ENCODE measurements at places on chromosomes 6 and 20.
A peak's percentile ranks its signal among the peaks of the same experiment; 100 is the strongest.

DNA sequence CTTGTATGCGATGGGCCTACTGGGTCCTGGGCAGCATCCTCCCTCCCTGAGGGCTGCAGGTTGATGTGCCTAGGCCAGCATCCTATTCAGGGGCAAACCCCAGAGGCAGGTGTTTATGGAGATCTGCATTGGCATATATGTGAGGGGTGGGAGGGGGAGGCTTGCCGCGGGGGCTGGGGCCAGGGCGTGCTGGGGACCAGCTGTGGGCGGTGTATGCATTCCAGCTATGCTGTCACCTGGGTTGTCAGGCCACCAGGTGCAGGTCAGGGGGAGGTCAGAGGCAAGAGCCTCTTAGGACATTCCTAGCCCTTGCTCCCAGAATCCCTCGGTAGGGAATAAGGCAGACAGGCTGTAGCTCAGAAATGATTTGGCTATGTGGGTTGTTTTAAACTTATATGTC is 11.9 kb downstream of the FOXA2 start:
- no peak for DNase-seq

DNA sequence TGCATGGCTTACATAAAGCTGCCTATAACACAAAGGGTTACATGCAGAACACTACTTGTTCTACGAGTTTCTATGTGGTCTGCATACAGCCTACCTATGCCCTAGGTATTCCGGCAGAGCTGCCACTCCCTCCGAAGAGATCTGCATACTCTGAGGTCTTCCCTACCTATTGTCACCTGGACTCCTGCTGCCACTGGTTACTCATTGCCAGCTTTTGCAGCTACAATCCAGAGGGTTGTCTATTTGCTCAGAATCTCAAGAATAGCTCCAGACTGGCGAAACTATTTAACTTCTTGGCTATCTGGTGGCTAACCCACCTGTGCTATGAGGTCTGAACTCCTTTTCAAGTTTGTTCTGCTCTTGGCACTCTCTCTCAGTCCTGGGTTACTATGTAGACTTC is 323.3 kb downstream of the BMP2 start:
- no peak for DNase-seq

DNA sequence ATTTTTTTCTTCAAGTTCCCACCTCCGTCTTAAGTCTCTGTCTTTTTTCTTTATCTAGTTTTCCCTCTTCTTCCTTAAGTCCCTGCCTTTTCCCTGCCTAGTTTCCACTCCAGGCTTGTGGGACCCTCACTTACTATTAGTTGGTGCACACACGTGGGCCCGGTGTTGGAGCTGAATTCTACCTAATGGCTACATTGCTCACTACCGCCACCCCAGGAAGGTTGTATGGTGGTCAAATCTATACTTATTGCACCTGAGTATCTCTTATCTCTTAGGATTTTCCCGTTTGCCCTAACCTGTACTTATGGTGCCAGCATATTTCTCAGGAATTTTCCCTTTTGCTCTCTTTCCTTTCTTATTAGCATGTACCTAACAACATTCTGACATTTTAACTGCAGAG is 692.8 kb downstream of the EPM2A start:
- DNase-seq, result no peak

- DNase-seq, result no peak
Measured at GRCh38 chr6:144365271-144365670, 80.1 kb downstream of the UTRN start.

DNA sequence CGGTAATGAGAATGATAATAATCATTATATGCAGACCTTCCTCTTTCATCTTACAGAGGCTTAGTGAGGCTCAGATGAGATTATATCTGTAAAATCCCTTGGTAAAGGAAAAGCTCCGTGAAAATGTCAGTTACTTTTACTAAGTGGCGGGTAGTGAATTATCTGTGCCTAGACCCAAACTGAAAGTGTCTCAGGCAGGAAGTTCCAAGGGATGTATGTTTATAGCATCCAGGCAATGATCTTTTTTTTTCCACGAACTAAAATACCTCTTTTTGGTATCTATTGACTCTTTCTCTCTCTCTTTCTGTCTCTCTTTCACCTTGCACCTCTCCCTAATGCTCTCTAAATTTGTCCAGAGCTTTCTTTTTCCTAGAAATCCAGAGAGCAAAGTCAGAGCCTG is 5.0 kb downstream of the TCF21 start:
- DNase-seq, result no peak

DNA sequence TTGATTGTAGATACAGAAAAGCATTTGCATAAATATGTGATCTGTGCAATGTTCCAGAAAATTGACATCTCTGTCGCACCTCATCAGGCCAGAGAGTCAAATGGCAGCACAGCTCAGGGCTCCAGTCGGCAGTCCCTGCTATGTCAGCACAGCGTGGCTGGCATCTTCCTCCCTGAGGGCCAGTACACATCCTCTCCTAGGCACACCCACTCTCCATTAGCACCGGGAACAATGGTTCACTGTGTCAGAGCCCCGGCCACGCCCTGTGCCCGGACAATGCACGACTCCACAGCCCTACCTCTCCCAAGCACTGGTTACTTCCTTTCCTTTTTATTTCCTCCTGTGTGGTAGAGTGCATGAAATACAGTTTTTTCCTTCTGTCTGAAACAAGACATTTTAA is 114.9 kb downstream of the FOXC1 start:
- no peak for DNase-seq

GRCh38 chr6:105988321-105988720 is 97.8 kb upstream of the PRDM1 start:
- DNase-seq, result no peak

- DNase-seq, result no peak
Measured at GRCh38 chr20:63079971-63080370, 73.2 kb upstream of the BHLHE23 start.

DNA sequence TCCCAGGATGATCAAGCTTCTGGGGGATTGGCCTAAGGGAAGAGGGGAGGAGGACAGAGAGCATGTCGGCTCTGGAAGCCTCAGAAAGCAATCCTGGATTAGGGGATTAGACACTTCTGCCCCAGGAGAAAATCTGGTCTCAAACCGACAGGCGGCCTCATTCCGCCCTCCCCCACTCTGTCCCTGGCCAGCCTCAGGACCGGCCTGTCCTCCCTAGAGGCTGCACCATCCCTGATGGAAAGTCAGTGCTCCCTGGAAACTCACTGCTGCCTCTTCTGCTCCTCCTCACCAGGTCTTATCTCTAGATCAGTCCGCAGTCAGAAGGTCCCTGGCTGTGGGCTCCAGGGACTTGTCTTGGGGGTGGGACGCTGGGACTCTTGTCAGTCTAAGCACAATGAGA is 905 bp upstream of the SLC12A5 start:
- no peak for DNase-seq

DNA sequence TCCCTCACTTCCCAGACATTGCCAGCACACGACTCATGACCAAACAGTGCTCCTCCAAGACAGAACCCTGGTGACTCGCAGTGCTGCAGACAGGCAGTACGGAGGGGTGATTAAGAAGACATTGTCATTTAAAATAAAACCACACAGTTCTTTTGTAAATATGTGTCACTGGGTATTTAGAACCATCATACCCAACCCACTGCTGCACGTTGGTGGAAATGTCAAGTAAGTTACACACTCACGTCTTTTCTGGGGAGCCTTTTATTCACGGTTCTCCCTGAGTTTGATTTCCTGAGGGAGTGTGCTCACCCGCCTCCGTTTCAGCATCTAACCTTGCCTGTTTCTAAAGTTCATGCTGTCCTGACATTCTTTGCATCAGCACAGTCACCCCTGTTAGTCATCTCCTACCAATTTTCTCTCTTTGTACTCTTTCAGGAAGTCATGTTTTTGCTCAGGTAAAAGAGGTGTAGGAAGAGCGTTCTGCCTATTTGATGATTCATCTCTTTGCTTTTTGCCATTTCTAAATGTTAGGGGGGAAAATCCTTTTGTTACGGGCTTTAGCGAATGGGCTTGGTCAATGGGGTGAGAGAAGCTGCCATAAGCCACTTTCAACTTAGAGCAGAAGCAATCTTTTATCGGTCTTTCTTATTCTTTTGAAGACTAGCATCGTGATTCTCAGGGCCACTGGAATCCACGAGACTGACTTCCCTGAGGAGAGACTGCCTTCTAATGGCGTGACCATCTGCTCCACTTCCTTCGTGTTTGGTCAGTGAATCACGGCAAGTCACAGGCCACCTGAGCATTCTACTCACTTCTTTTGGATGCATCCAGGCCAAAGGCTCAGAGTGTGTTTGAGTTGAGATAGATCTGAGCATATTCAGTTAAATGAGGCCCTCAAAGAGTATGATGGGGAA is 512.8 kb upstream of the JARID2 start:
- DNase-seq, result peak; percentile 28

DNA sequence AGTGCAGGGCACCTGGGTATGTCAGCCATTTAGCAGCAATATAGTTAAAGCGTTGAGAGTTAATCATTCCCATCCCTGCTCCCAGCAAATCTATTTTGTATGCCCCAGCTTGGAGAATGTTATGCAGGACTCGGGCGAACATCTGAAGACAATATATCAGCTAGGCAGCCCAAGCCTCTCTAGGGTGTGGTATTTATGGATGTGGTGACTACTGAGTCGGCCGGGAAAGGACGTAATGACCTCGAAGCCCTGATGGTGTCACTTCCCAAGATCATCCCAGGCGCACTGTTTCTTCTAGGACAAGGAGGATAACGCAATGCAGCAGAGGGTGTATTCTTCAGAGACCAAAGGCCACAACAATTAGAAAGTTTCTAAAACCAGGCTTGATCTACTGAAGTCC is 63.6 kb upstream of the FAM184A start:
- no peak for DNase-seq

- DNase-seq, result no peak
Measured at GRCh38 chr6:103081876-103082630, 1688.5 kb downstream of the GRIK2 start.

DNA sequence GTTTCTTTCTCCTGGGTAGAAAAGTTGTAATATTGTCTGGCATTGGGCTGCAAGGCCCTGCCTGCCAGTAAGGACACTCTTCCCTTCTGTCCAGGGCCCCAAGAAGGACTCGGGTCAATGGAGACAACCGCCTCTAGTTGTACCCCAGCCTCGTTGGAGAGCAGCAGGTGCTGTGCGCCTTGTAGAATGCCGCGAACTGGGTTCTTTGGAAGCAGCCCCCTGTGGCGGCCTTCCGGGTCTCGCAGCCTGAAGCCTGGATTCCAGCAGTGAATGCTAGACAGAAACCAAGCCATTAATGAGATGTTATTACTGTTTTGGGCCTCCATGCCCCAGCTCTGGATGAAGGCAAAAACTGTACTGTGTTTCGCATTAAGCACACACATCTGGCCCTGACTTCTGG is 37.0 kb downstream of the PLCG1 start:
- no peak for DNase-seq

GRCh38 chr20:51127713-51128112 is 104.8 kb upstream of the KCNG1 start:
- no peak for DNase-seq

- no peak for DNase-seq
Measured at GRCh38 chr20:48679599-48679998, 148.2 kb downstream of the PREX1 start.

- no peak for DNase-seq
Measured at GRCh38 chr6:160667639-160668481, 3.8 kb upstream of the LPA start.

GRCh38 chr6:80234401-80234800 is 127.9 kb downstream of the BCKDHB start:
- DNase-seq, result no peak

- no peak for DNase-seq
Measured at GRCh38 chr6:48973491-48973890, 489.6 kb downstream of the MMUT start.

GRCh38 chr20:36349384-36350170 is 43.4 kb downstream of the DLGAP4 start:
- no peak for DNase-seq

GRCh38 chr6:1627827-1628560 is 18.3 kb downstream of the FOXC1 start:
- no peak for DNase-seq
